Natural killer cell treated with Interleukin-12 subunit alpha and Interleukin-12 subunit beta and Interleukin-15 and Interleukin-18, amount 100 ng/mL, for 72 hours (primary cell): ENCODE measurements at places on chromosomes 12 and 14.
A peak's percentile ranks its signal among the peaks of the same experiment; 100 is the strongest.

GRCh38 chr12:105492591-105493545, 162.4 kb downstream of the C12orf75 start:
- H3K27ac ChIP-seq = no peak overlapping the region
- no peaks in the 10 kb centered on the region for H3K4me1 ChIP-seq
- H3K27me3 ChIP-seq = peaks cover 16% of the 10 kb centered on the region
- peaks cover 6% of the 10 kb centered on the region for H3K36me3 ChIP-seq

- no peaks in the 10 kb centered on the region for H3K27me3 ChIP-seq
- no peak overlapping the region for H3K4me3 ChIP-seq
- no peaks in the 10 kb centered on the region for H3K4me1 ChIP-seq
- H3K27ac ChIP-seq = no peak overlapping the region
- peaks cover 19% of the 10 kb centered on the region for H3K36me3 ChIP-seq
- no peak for DNase-seq
Measured at GRCh38 chr12:110373025-110373424, 30.5 kb downstream of the ANAPC7 start.

- no peak for DNase-seq
- peak overlapping the region; percentile 69 for H3K27ac ChIP-seq
- H3K4me1 ChIP-seq = peaks cover 28% of the 10 kb centered on the region
- peaks cover 24% of the 10 kb centered on the region for H3K27me3 ChIP-seq
- peak overlapping the region; percentile 68 for H3K4me3 ChIP-seq
- peaks cover 6% of the 10 kb centered on the region for H3K36me3 ChIP-seq
Measured at GRCh38 chr14:97524589-97525319, 727.6 kb downstream of the VRK1 start.

- H3K4me1 ChIP-seq = peaks cover 33% of the 10 kb centered on the region
- DNase-seq = no peak
- no peaks in the 10 kb centered on the region for H3K27me3 ChIP-seq
- H3K4me3 ChIP-seq = no peak overlapping the region
Measured at GRCh38 chr12:94271351-94271750, 123.0 kb downstream of the PLXNC1 start.

DNA sequence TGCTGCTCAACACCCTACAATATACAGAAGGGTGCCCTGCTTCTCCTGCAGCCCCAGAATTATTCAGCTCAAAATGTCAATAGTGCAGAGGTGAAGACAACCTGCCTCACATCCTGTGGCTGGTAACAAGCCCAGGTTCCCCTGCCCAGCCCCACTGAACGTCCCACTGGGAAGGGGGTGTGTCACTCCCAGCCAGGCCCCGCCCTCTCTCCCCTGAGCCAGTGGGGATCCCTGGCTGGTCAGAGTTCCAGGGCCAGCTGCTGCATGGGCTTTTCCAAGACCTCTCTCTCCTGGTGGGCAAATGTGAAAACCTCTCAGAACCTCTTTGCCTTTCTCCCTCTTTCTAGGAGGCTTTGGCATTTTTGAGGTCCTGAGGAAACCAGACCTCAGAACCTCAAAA, 13.7 kb upstream of the LHX5 start:
- peaks cover 66% of the 10 kb centered on the region for H3K27me3 ChIP-seq
- no peak overlapping the region for H3K4me3 ChIP-seq
- H3K36me3 ChIP-seq = no peaks in the 10 kb centered on the region
- no peaks in the 10 kb centered on the region for H3K4me1 ChIP-seq
- DNase-seq = no peak
- H3K27ac ChIP-seq = no peak overlapping the region

- H3K27me3 ChIP-seq = peaks cover 37% of the 10 kb centered on the region
- H3K4me1 ChIP-seq = peaks cover 6% of the 10 kb centered on the region
- no peak for DNase-seq
- no peak overlapping the region for H3K4me3 ChIP-seq
Measured at GRCh38 chr12:71441836-71442566, 2.4 kb downstream of the LGR5 start.

- no peaks in the 10 kb centered on the region for H3K36me3 ChIP-seq
- no peak overlapping the region for H3K4me3 ChIP-seq
- no peaks in the 10 kb centered on the region for H3K4me1 ChIP-seq
Measured at GRCh38 chr12:67758119-67758518, 109.6 kb downstream of the DYRK2 start.

GRCh38 chr12:50326590-50327284, 43.4 kb upstream of the LIMA1 start:
- no peaks in the 10 kb centered on the region for H3K27me3 ChIP-seq
- H3K4me1 ChIP-seq = no peaks in the 10 kb centered on the region
- H3K27ac ChIP-seq = no peak overlapping the region
- no peaks in the 10 kb centered on the region for H3K36me3 ChIP-seq
- no peak overlapping the region for H3K4me3 ChIP-seq
- no peak for DNase-seq

GRCh38 chr12:6053541-6053940, 70.9 kb downstream of the VWF start:
- no peaks in the 10 kb centered on the region for H3K36me3 ChIP-seq
- no peak overlapping the region for H3K4me3 ChIP-seq
- H3K27ac ChIP-seq = no peak overlapping the region
- no peak for DNase-seq
- H3K27me3 ChIP-seq = peaks cover 24% of the 10 kb centered on the region
- H3K4me1 ChIP-seq = no peaks in the 10 kb centered on the region

DNA sequence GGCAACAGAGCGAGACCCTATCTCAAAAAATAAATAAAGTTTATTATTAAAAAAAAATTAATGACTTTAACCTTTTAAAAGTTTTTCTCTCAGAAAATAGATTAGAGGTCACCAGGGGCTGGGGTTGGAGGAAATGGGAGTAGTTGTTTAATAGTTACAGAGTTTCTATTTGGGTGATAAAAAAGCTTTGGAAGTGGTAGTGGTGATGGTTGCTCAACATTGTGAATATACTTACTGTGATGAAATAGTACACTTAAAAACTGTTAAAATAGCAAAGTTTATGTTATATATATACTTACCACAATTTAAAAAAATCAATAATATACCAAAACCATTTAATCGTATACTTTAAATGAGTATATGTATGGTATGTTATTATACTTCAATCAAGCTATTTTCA, 59.6 kb downstream of the ARL6IP4 start:
- H3K4me3 ChIP-seq = no peak overlapping the region
- DNase-seq = no peak
- no peaks in the 10 kb centered on the region for H3K27me3 ChIP-seq
- H3K27ac ChIP-seq = no peak overlapping the region
- no peaks in the 10 kb centered on the region for H3K36me3 ChIP-seq

- H3K4me3 ChIP-seq = no peak overlapping the region
- DNase-seq = no peak
- no peaks in the 10 kb centered on the region for H3K4me1 ChIP-seq
- H3K36me3 ChIP-seq = no peaks in the 10 kb centered on the region
Measured at GRCh38 chr14:99938376-99938775, 126.8 kb upstream of the EVL start.

DNA sequence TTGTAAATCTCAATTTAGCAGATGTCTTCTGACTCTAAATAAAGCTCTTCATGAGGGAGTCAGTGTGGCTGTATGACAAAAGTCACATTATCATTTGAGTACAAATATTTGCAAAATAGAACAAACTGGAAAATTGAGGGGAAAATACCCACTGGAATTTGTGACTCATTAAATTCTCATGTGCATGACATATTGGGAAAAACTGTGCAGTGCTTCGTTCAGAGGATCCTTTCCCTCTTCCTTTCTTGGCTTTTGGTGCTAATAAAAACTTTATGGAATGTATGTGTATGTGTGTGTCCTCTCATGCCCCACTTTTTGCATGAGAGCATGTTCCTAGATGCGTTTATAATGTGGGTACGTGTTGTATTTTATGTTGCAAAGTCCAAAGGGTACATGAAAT, 267.8 kb downstream of the KTN1 start:
- no peak for DNase-seq
- no peaks in the 10 kb centered on the region for H3K36me3 ChIP-seq
- no peak overlapping the region for H3K27ac ChIP-seq
- no peaks in the 10 kb centered on the region for H3K4me1 ChIP-seq
- H3K4me3 ChIP-seq = no peak overlapping the region

DNA sequence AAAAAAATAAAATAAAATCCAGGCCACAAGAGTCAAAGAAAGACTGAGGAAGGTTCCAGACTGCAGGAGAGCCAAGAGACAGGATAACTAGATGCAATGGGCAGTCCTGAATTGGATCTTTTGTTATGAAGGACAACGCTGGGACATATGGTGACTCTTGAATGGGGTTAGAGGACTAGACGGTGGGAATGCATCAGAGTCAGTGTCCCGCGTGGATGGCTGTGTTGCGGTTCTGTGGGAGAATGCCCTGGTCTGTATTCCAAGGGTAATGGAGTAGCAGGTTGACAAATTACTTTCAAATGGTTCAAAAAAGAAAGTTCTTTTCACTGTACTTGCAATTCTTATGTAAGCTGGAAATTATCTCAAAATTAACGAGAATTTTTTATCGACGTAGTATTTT, 20.1 kb downstream of the SSH1 start:
- peaks cover 20% of the 10 kb centered on the region for H3K36me3 ChIP-seq
- H3K27ac ChIP-seq = peak overlapping the region; percentile 100
- no peak for DNase-seq
- peak overlapping the region; percentile 94 for H3K4me3 ChIP-seq
- H3K4me1 ChIP-seq = peaks cover 85% of the 10 kb centered on the region

DNA sequence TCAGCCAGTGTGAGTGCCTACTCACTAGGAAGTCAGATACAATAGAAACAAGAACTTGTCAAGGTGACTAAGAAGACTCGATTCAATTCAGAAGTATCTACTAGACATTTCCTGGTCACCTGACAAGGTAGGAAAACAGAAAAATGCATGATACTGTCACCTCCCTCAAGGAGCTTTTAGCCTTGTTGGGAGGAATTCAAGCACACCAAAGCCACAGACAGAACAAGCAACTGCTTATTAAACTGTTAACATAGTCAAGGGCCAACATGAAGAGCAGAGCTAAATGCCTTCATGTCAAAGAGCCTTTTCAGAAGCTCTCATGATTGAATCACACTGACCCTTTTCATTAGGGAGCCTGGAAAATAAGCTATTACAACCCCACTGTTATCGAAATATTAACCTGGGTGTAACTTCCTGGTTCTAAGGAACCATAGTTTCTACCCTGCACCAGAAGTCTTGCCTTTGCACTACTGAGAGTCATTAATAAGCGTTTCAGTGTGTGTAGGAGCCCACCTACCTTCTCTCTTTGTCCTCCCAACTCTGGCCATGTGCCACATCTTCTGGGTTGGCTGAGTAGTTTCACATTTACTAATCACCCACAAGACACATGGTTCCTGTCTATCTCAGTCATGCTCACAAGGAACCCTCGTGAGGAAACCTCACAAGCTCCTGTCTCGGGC, 31.0 kb upstream of the LGALS3 start:
- peak overlapping the region; percentile 77 for H3K4me3 ChIP-seq
- H3K4me1 ChIP-seq = peaks cover 56% of the 10 kb centered on the region
- peak; percentile 77 for DNase-seq
- no peaks in the 10 kb centered on the region for H3K27me3 ChIP-seq
- peak overlapping the region; percentile 90 for H3K27ac ChIP-seq

- H3K4me1 ChIP-seq = peaks cover 10% of the 10 kb centered on the region
- no peaks in the 10 kb centered on the region for H3K27me3 ChIP-seq
- H3K4me3 ChIP-seq = no peak overlapping the region
- H3K27ac ChIP-seq = no peak overlapping the region
- no peak for DNase-seq
Measured at GRCh38 chr14:49792618-49793017, 24.7 kb downstream of the KLHDC2 start.

GRCh38 chr12:109728921-109729320, 15.3 kb downstream of the FAM222A start:
- H3K27ac ChIP-seq = no peak overlapping the region
- H3K27me3 ChIP-seq = peaks cover 7% of the 10 kb centered on the region
- no peaks in the 10 kb centered on the region for H3K4me1 ChIP-seq
- H3K4me3 ChIP-seq = no peak overlapping the region
- DNase-seq = no peak

DNA sequence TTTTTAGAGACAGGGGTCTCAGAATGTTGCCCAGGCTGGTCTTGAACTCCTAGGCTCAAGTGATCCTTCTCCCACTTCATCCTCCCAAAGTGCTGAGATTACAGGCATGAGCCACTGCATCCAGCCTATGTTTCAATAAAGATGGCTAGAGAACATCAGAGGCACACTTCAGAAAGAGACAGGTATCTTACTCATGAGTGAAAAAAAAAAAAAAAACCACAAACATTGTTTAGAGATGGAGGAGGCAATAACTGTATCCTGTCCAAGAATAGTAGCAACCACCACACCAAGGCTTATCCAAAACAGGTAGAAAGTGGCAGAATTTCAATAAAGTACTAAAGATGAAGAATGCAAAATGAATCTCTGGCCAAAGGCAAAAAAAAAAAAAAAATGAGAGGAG, 30.3 kb downstream of the EEA1 start:
- H3K27ac ChIP-seq = no peak overlapping the region
- peaks cover 6% of the 10 kb centered on the region for H3K36me3 ChIP-seq
- DNase-seq = no peak
- no peak overlapping the region for H3K4me3 ChIP-seq
- H3K27me3 ChIP-seq = no peaks in the 10 kb centered on the region

- no peak for DNase-seq
- no peak overlapping the region for H3K4me3 ChIP-seq
- H3K27me3 ChIP-seq = peaks cover 23% of the 10 kb centered on the region
- no peak overlapping the region for H3K27ac ChIP-seq
- no peaks in the 10 kb centered on the region for H3K4me1 ChIP-seq
- H3K36me3 ChIP-seq = no peaks in the 10 kb centered on the region
Measured at GRCh38 chr12:120399531-120399930, 30.6 kb upstream of the MSI1 start.

- H3K4me3 ChIP-seq = no peak overlapping the region
- H3K27ac ChIP-seq = no peak overlapping the region
- H3K36me3 ChIP-seq = peaks cover 18% of the 10 kb centered on the region
- H3K27me3 ChIP-seq = no peaks in the 10 kb centered on the region
- no peaks in the 10 kb centered on the region for H3K4me1 ChIP-seq
Measured at GRCh38 chr12:62584619-62585018, 118.0 kb downstream of the MON2 start.

DNA sequence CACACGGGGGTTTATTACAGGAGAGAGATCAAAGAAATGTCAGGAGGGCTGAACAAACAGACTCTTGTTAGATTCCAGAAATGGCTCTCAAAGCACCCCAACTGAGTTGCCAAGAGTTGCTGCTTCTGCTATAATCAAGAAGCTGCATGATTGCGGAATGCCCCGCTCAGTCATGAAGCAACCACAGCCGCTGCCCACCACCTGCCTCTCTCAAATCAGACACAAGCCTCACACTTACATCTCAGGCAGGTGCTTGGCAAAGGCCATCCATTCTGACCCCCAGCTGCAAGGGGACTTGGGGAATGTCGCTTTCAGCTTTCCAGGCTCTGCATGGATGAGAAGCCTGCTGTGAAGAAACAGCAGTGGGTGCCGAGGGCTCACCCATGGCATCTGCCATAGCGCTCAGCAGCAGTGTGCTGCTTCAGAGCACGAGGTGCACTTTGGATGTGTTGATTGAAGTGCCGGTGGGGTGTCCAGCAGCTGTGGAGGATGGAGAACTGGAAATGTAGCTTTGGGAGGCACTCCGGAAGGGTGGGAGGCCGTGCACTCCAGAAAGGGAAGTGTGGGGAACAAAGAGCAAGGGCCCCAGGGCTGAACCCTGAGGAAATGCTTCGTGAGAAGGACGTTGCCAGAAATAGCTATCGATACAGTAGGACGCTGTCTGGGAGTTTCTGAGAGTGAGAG, 37.7 kb downstream of the LRRC74A start:
- H3K4me1 ChIP-seq = peaks cover 14% of the 10 kb centered on the region
- no peak overlapping the region for H3K4me3 ChIP-seq
- H3K27me3 ChIP-seq = peaks cover 14% of the 10 kb centered on the region
- H3K36me3 ChIP-seq = no peaks in the 10 kb centered on the region
